Fibroblast of the aortic adventitia (primary cell): ENCODE measurements at places on chromosomes 12 and 14. TPM values are rescaled to one million over a fixed set of nuclear protein-coding genes. Genes with fewer than 3 reads are reported as not detected.

GRCh38 chr14:92040431-92041051 is 682 bp upstream of the TRIP11 start:
- peak; percentile 37 for DNase-seq

DNA sequence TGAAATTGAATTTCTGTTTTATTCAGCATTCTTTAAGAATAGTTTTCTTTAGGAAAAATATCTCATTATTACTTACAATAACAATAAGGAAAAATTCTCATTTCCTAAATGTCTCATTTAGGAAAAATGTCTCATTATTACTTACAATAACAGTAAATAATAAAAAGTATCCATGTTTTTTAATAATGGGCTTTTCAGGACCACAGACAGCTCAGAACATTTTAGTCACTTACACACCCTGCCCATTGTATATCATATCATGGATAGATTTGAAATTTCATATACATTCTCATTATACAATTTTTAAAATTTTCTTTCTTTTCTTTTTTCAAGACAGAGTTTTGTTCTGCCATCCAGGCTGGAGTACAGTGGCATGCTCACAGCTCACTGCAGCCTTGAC is 58.9 kb downstream of the ASCL1 start:
- no peak for DNase-seq

GRCh38 chr12:114547636-114548035 is 136.3 kb downstream of the TBX3 start:
- no peak for DNase-seq

DNA sequence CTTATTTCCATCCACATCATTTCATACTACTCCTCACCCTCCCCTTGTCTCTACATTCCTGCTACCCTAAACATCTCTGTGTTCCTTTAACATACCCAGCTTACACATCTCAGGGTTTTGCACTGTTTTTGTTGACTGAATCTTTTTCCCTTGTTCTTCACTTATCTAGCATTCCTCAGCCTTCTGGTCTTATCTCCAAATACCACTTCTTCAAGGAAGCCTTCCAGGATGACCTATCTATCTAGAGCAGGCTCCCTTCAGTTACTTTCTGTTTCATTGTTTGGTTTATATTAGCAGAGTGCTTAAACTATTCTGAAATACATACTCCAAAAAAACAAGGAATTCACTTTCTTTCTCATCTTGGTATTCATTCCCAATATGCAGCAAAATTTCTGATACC is 353.1 kb downstream of the NAV3 start:
- peak; percentile 34 for DNase-seq

DNA sequence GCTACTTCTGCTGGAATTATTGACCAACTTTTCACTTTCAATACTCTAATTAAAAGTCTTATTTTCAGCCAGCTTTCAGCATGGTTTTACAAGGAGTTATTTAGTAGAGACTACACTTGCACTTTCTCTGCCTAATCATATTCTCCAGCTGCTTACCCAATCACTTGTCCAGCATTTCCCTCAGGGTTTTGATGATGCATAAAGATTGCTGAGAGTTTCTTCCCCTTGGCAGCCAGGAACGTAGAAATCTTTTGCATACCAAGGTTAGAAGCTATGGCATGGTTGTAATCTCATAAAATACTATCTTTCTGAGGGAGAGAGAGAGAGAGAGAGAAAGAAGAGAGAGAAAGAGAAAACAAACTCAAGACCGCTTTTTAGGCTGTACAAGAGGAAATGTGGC is 10.8 kb downstream of the OR4Q3 start:
- DNase-seq: no peak

DNA sequence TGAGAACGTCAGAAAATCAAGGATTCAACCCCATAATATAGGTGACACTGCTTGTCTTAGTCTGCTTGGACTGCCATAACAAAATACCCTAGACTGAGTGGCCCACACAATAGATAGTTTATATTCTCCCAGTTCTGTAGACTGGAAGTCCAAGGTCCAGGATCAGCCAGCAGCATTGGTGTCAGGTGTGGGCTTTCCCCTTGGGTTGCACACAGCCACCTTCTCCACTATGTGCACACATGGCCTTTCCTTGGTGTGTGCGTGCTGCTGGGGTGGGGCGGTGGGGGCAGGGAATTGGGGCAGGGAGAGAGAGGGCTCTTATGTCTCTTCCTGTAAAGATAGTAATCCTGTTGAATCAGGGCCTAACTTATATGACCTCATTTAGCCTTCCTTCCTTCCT is 106.4 kb downstream of the SLC25A47 start:
- DNase-seq: no peak

DNA sequence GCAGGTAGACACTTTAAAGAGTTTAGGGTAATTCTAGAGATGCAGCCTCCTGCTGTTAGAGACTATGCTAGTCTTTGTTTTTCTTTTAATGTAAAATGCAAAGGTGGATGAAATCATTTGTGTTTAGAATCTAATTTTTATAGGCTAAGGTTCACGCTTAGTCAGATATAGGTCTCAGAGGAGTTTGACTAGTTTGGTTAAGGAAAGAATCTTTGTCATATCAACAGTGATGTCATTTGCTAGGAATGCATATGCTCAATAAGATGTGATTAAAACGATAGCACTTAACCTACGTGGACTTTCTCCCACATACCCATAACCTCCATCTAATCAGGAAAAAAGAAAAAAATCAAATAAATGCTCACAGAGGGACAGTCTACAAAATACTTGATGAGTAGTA is 859.3 kb upstream of the ATXN7L3B start:
- no peak for DNase-seq

- no peak for DNase-seq
Measured at GRCh38 chr12:70314145-70314544, 51.9 kb upstream of the KCNMB4 start.

- no peak for DNase-seq
Measured at GRCh38 chr14:69670093-69670492, 58.7 kb downstream of the SUSD6 start.

DNA sequence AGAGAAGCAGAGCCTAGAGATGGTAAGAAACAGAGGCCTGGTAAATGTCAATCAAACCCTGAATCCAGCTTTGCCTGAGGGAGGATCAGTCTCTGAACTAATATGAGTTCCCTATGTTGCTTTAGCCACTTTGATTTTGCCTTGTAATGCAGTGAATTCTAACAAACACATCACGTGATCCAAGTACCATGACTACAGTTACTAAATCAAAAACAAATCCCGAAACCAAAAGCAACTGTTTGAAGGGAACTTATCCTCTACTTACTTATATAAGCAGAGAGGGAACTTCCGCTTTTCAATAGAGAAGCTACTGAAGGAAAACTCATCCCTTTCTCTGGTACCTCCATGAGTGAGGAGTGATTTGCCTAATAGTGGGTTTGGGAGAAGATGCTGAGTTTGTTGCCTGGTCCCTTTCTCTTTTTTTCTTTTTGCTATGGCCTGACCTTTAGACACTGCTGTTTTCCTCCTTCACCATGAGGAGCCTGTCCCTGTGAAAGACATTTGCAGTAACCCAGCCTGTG is 7.7 kb upstream of the PPTC7 start:
- DNase-seq: peak; percentile 74

MYF6 gene
- not detected in 2 replicates for total RNA-seq

DPPA3 gene
- total RNA-seq: not detected in 2 replicates

DICER1 gene
- 46.6 and 106 TPM in 2 replicates for total RNA-seq

LTBP2 gene
- total RNA-seq: 58.5 and 157 TPM in 2 replicates

NXPH4 gene
- 1.9 and 2.4 TPM in 2 replicates for total RNA-seq

OTOGL gene
- total RNA-seq: 0.16 and 0.27 TPM in 2 replicates

TMED8 gene
- 7.4 and 14.5 TPM in 2 replicates for total RNA-seq

WNT1 gene
- not detected in 2 replicates for total RNA-seq

LRRC10 gene
- total RNA-seq: not detected in 2 replicates

CMA1 gene
- not detected in 2 replicates for total RNA-seq
